Lower leg skin (tissue), 4 donors: ENCODE measurements at places on chromosomes 3 and 15. TPM values are rescaled to one million over a fixed set of nuclear protein-coding genes. Genes with fewer than 3 reads are reported as not detected.

The FBXO40 gene
- total RNA-seq, result not detected

The DNAH12 gene
- total RNA-seq, result not detected

The ROBO1 gene
- total RNA-seq, result 48.7 TPM

The LEKR1 gene
- total RNA-seq, result not detected

The NAALADL2 gene
- total RNA-seq, result 3.6 TPM

The STAC gene
- 0.38 TPM for total RNA-seq

The TSEN2 gene
- total RNA-seq, result 17.8 TPM

The TEX55 gene
- total RNA-seq, result not detected

The LRRC31 gene
- not detected for total RNA-seq

The PPP1R14D gene
- 2.4 TPM for total RNA-seq

The ISLR2 gene
- 0.91 TPM for total RNA-seq

The PTPRG gene
- total RNA-seq, result 15.6 TPM

The HTD2 gene
- total RNA-seq, result 12.4 TPM

The LDHAL6B gene
- not detected for total RNA-seq

The UBE3A gene
- total RNA-seq, result 56.9 TPM

The TGM5 gene
- 111 TPM for total RNA-seq

The ZNF80 gene
- total RNA-seq, result not detected

The GOLGA8K gene
- total RNA-seq, result 0.54 TPM

The SNX22 gene
- total RNA-seq, result not detected

The FBXL22 gene
- total RNA-seq, result 0.25 TPM

The GOLGA6B gene
- total RNA-seq, result not detected

The GATM gene
- total RNA-seq, result 178 TPM

The GPR160 gene
- total RNA-seq, result 1.5 TPM

The MOBP gene
- 0.11 TPM for total RNA-seq

The SYNM gene
- 32.8 TPM for total RNA-seq

The C3orf70 gene
- total RNA-seq, result 5.5 TPM

The BCL2A1 gene
- not detected for total RNA-seq

The SLC28A2 gene
- total RNA-seq, result not detected

The CPNE9 gene
- total RNA-seq, result 0.62 TPM

The GOLGA8T gene
- not detected for total RNA-seq

The CACNA2D3 gene
- 0.55 TPM for total RNA-seq

The PATL2 gene
- total RNA-seq, result 1.4 TPM

The TLR9 gene
- total RNA-seq, result not detected

The LRRK1 gene
- total RNA-seq, result 14.8 TPM

The SHISA5 gene
- 93.6 TPM for total RNA-seq

The COL8A1 gene
- total RNA-seq, result 11.5 TPM

The CPLX3 gene
- 0.23 TPM for total RNA-seq

The CCR2 gene
- 0.89 TPM for total RNA-seq

The LYSMD2 gene
- 17.9 TPM for total RNA-seq

The TMOD2 gene
- total RNA-seq, result 6.6 TPM
